Stimulated activated CD8-positive, alpha-beta memory T cell treated with anti-CD3 and anti-CD28 coated beads, Interleukin-15, amount 100 ng/mL, for 24 hours (primary cell): ENCODE measurements at places on chromosomes 2 and 18.
A peak's percentile ranks its signal among the peaks of the same experiment; 100 is the strongest.

DNA sequence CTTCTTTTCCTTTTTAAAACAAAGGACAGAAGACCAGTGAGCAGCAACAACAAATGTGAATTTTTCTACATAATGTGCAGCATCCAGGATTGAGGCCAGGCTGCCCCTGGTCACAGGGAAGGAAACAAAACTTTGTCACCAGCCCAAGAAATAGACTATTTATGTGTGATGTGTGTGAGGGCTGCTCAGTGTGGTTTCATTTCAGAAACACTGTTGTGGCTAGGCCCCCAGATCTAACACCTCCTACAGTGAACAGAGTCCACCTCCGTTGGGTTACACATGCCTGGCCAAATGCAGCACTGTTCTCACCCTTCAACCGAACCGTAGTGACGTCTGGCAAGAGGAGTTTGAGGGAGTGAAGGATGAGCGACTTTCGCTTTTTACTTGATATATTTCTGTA is 146.3 kb upstream of the RIOK3 start:
- DNase-seq: no peak

DNA sequence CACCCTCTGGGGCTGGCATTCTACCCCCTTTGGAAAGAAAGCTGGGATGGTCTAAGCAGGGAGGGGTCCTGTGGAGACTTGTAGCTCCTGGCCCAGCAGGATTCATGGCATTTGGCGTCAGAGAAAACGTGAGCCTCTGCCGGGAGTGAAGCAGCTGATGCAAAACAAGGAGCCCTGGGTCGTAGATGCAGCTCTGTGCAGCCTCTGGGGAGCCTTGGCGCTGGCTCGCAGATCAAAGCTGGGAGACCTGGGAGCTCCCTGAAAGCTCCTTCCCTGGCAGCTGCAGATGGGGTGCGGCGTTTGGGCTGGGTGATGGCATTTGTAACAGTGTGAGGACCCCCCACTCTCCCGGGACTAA is 148.3 kb downstream of the KLHL29 start:
- no peak for DNase-seq

DNA sequence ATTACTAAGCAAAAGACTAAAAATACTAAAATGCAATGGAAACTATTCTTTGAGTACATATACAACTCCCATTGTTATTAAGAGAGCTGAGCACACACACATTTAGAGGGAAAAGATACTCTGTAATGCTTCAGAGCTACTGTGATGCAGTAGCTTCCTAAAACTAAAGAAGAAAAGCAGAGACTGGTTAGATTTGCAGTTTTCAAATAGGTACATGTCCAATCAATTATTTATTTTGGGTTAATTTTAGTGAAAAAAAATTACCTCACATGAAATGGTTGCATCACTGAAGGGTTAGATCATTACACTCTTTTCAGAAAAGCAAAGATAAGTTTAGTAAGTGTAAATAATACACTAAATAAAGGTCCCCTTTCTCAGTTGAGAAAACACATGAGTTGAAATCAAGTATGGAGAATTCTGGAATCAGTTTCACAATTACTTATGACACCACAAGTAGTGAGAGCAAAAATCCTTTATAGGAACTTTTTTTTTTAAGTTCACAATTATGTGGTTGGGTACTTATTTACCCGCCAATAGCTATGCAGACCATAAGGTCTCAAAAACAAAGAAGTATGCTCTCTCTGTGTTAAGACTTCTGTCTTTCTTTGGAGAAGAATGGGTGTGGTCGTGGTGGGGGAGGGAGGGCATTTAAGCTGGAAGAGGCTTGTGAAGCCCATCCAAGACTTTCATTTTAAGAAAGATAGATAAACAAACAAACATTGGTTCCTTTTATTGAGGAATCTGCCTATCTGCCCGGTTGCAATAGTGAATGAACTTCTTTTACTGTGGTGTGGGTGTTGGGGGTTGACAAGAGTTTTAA is 25.3 kb upstream of the SERTAD2 start:
- DNase-seq: no peak

GRCh38 chr2:16658076-16658739 is 7.4 kb downstream of the CYRIA start:
- no peak for DNase-seq

- DNase-seq: no peak
Observed at GRCh38 chr2:53880756-53881155, 21.0 kb upstream of the GPR75 start.

- no peak for DNase-seq
Observed at GRCh38 chr2:67581751-67582150, 184.6 kb downstream of the ETAA1 start.

GRCh38 chr18:47868744-47869143 is 61.7 kb downstream of the SMAD2 start:
- DNase-seq: no peak

GRCh38 chr2:126676221-126677175 is 20.5 kb downstream of the GYPC start:
- no peak for DNase-seq

DNA sequence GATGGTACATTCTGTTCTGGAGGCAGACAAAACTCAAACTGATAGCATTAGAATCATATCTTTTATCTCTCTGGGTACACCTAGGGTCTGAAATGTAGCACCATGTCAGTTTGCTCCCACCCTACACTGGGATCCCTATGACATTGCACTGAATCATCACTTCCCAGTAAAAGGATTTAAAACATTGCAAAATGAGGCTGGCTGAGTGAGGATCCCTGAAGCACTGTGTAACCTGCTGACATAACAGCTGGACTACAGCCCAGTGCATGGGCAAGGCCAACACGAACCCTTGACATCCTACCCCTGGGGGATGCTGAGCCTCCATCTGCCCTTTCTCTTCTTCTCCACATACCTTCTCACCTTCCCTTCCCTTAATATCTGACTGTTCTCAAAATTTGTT is 253.2 kb downstream of the TTC32 start:
- DNase-seq: no peak

GRCh38 chr2:103921161-103921560 is 932.8 kb upstream of the POU3F3 start:
- DNase-seq: no peak

- no peak for DNase-seq
Observed at GRCh38 chr2:9231291-9232165, 24.9 kb downstream of the ASAP2 start.

GRCh38 chr2:43197588-43197896 is 28.9 kb downstream of the ZFP36L2 start:
- no peak for DNase-seq

DNA sequence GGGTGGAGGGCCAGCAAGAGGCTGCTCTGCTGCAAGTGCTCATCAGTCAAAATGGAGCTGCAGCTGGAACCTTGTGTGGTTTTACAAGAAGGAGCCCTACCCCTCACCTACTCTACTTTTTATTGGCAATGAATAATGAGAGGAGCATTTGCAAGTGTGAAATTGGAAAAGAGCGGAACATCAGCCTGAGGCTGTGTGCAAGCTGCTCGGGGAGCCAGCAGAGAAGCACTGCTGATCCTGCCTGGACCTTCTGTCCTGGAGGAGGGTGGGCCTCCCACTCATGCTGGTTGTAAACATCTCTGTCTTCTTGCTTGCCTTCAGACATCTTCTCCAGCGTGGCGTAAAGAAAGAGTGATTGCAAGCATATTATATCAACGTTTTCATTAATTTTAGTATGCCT is 256.2 kb downstream of the DLGAP1 start:
- DNase-seq: no peak

DNA sequence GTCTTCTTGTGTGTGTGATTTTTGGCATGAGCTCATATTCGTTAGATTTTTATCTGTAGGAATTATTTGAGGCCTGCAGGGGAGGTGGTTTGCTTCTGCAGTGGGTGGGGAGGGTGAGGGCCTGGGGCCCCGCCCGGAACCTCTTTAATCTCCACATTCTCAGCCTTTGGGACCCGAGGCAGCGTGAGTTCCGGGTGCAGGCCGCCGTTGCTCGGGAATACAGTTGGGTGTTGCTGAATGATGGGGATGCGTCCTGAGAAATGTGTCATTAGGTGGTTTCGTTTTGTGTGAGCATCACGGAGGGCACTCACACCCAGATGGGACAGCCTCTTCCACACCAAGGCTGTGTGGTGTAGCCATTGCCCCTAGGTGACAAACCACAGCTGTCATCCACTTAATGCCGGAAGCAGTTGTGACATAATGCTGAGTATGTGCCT is 13.7 kb upstream of the GAL3ST2 start:
- DNase-seq: peak; percentile 27

- DNase-seq: no peak
Observed at GRCh38 chr2:37637985-37638384, 33.5 kb downstream of the CDC42EP3 start.

- no peak for DNase-seq
Observed at GRCh38 chr2:120319686-120320317, 26.1 kb upstream of the INHBB start.

DNA sequence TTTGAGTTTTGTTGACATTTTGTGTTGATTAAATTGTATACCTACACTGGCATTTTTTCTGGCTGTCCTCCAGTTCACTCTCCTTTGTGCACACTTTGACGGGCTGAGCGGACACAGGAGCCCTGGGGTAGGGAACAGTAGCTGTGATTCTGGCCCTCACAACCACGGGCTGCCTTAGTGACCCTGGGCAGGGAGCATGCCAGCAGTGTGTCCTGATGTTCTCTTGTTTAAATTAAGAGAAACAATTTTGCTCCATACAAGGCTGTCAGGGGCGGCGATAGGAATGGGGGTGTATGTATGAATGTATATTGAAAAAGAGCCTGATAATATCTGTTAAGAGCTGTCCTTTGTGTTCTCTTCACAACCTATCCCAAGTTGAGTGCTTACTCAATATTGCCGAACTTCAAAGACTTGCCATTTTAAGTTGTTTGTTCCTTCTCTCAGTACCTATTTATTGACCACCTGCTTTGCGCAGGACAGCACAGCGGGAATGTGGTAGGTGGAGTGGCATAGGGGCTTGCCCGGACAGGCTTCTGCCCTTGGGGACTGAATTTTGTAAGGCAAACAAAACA is 103.7 kb upstream of the EML6 start:
- no peak for DNase-seq

DNA sequence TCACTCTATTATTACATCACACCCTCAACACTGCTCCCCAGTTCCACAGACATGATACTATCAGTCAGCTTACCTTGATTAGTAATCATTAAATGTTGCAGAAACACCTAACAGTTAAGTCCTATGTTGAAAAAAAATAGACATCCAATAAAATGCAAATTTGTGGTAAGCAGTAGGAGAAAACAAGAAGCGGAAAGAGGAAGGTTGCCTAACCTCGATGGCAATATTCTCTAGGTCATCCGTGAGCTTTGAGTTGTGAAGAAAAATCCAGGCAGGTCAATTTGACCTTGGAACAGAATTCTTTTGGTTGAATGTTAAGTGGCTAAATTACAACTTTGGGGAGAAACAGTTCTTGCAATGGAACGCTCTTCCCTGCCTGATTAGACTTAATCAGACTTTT is 264.4 kb downstream of the AFF3 start:
- no peak for DNase-seq

- DNase-seq: no peak
Observed at GRCh38 chr2:240642806-240643092, 17.5 kb downstream of the GPR35 start.

DNA sequence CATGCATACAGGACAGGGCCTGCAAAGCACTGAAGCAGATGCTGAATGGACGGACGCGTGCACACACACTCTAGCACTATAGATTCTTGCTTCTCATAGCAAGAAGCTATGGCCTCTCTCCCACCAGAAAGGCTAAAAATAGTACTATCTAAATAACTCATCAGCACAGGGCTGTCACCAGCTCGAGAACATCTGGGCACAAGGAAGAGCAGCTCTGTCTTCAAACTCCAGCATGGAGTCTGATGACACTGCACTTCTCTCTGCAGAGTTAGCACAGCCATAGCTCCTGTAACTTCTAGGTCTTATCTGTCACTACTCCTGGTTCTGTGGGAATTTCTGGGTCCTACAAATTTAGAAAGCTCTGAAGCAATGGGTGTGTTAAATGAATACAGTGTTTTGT is 123.5 kb downstream of the MYO5B start:
- no peak for DNase-seq

DNA sequence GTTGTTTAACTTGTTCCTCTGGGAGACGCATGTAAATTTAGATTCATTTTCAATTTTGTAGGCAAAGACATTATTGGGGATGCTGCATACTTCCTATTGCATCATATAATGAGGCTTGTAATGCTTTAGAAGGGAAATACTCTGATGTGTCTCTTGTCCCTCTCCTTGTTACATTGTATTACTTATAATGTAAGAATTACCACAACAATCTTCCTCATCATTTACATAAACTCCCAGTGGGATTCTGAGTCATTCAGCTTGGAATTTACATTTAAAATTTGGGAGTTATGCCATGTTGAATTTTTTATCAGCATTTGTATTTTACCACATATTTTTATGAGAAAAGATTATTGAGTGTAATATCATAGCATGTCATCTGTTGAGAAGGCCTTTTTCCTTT is 963.4 kb upstream of the NRXN1 start:
- DNase-seq: no peak

- DNase-seq: no peak
Observed at GRCh38 chr2:149627111-149627801, 39.7 kb upstream of the MMADHC start.

DNA sequence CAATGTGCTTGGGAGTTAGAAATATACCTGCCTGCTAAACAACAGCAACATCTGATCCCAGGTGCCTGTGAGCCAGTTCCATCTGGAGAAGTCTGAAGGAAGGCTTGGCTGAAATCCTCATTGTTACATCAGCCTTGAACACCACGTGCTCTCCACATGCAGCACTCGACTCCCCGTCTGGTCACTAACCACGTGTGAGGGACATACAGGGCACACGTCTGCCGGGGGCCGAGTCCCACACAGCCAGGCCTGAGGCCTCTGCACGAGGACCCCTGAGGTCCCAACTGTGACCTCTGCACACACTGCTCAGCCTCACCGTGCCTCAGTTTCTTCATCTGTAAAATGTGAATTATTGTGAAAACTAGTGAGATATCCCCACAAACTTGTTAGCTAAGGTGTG is 236.5 kb upstream of the SALL3 start:
- no peak for DNase-seq

- no peak for DNase-seq
Observed at GRCh38 chr18:6537475-6537874, 122.8 kb upstream of the L3MBTL4 start.

DNA sequence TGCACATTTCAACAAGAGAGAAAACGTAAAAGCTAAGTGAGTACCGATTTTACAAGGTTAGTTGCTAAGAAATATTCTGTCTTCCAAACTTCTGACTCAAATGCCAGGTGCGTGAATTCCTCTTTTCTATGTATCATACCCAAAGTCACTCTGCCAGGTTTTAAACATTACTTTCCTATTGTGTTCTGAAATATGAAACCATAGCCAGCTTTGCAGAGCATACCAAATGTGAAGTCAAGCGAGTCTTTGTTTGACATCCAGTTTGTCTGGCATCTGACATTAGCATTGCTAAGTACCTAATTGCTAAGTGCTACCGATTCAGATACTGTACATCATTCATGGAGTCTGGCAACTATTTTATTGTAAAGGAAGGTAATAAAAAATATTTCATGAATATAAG is 321.9 kb upstream of the GALNT5 start:
- no peak for DNase-seq

GRCh38 chr2:224524657-224525056 is 60.5 kb downstream of the CUL3 start:
- DNase-seq: no peak

- no peak for DNase-seq
Observed at GRCh38 chr18:27585602-27586173, 400.6 kb upstream of the CHST9 start.

- DNase-seq: no peak
Observed at GRCh38 chr2:170739048-170739447, 23.9 kb downstream of the SP5 start.

GRCh38 chr2:146506851-146507250 is 1338.0 kb upstream of the ACVR2A start:
- DNase-seq: no peak
